ENCODE measurements at places on chromosomes 7 and 10.
A peak's percentile ranks its signal among the peaks of the same experiment; 100 is the strongest.

GRCh38 chr10:27241010-27241651, 534 bp upstream of the ACBD5 start:
- DNase-seq: no peak

GRCh38 chr7:128321044-128321422, 22.7 kb downstream of the RBM28 start:
- DNase-seq: no peak

DNA sequence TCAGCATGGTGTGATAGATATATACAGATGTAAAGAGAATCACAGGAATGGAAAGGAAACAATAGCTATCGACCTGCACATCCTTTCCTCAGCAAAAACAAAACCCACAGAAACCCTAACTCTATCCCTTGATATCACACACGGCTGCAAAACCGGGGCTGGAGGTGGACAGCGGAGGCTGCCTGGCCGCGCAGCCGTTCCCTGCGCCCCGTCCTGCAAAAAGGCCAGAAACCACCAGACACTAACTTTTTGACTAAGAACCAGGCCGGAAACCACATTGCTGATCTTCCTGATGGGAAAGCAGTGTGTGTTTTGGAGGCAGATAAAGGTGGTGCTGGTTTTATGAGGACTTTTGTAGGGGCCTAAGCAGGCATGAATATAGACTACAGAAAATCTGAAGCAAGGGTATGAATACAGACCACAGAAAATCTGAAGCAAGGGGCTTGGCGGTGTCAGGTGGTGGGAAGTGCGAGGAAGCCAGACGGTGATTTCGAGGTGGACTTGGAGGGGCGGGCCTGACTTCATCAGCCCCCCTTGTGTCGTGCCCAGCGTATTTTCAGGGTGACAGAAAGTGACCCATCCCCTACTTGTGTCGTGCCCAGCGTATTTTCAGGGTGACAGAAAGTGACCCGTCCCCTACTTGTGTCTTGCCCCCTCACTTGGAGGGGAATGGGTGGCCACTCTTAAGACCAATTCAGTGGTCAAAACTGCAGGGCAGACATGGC, 123.3 kb downstream of the WDR37 start:
- DNase-seq: no peak

DNA sequence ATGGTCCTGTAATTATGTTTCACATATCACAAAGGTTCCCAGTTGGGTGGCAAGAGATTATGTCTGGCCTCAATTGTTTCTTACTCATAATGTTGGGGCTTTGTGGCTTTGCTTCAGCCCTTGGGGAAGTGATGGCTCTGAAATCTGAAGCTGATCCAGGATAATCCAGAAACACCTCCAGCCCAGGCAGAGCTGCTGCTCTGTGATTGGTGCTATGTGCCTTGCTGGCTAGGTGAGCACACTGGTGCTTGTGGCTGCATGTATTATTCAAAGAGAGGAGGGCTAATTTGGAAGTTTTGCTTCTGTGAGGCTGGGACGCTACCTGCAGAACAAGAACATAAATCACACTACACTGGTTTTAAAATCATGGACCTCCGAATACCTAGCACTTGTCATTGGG, 346.6 kb upstream of the MGMT start:
- DNase-seq: no peak

GRCh38 chr7:45068236-45069023, 20.3 kb downstream of the NACAD start:
- no peak for DNase-seq

DNA sequence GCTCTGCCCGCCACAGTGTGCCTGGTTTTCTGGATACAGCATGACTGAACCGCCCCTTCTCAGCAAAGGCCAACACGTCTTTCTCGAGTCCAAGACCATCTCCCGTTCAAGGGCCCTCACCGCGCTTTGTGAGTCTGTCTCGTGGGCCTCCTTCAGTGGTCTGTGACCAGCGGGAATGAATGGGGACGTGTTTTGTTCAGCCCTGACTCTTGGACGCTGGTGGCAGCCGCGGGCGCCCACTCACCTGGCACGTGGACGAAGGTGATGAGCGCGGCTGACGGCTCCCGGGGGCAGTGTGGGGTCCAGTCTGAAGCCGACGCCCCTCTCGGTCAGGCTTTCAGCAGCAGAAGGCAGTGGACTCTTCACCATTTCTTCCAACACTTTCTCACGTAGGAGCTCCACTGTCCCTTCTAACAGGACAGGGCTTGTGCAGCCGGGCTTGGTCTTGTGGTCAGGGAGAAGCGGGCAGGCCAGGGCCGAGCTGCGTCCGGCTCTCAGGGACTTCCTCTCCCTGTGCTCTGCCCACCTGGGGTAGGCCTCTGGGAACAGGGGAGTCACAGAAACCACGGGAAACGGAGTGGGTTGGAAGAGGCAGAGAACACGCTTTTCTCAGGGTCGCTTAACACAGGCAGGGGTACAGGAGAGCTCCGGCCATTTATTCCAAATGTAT, 30.4 kb downstream of the AMZ1 start:
- DNase-seq: no peak

- DNase-seq: no peak
Measured at GRCh38 chr7:30731581-30731980, 20.4 kb upstream of the INMT start.

- no peak for DNase-seq
Measured at GRCh38 chr7:152523916-152524315, 88.1 kb upstream of the KMT2C start.

- DNase-seq: peak; percentile 13
Measured at GRCh38 chr10:52818019-52818418, 45.4 kb upstream of the MBL2 start.

GRCh38 chr10:127243490-127244272, 47.3 kb upstream of the INSYN2A start:
- DNase-seq: no peak

DNA sequence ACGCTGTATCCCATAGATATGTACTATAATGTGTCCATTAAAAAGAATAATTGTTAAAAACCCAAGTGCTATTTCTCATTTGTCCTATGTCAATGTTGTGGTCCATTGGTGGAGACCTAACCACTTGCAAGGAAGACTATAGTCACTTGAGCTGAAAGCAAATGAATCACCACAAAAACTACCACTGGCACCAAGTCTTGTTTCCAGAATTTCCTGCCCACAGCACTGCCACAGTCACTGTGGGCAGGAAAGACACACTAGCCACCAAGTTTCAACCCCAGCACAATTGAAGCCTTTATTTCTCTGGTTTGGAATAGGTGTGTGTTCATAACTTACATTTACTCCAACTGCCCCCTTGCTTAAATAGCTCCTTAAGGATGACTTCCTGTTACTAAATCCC, 12.4 kb downstream of the DIP2C start:
- DNase-seq: no peak

- DNase-seq: no peak
Measured at GRCh38 chr7:139367438-139368155, 7.9 kb downstream of the LUC7L2 start.

DNA sequence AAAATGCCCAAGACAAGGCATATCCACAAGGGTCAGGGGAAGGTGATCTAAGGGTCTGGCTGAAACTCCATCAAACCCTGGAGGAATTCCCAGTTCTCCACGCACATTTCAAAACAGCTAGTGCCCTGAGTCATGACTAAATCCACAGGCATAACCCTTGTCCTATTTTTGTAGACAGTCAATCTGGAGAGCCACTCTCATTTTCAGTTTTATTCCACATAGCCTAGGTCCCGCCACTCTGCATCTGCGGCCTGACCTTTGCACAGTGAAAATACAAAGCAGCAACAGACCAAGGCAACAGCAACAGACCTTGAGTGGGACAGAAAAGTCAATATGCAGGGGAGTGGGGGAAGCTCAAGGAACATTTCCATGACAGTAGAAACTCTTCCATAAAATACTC, 201.4 kb upstream of the NPVF start:
- DNase-seq: no peak

DNA sequence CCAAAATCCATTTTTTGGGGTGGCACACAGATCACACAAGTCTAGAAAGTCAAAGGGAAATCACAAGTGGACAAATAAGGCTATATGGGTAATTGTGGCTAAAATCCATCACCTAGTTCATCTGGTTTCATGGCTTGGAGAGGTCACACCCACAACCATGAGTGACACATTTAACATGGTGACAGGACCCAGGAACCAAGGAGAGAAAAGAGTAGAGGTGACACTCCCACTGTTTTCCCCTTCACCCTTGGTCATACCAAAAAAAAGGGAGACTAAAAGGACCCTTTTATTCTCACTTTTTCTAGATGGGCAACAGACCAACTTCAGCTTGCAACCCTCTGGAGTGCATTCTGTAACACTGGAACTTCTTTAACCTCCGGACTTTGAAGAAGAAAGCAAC, 46.2 kb upstream of the ZNF107 start:
- DNase-seq: no peak

GRCh38 chr7:34015651-34016050, 110.3 kb downstream of the BMPER start:
- DNase-seq: no peak

- no peak for DNase-seq
Measured at GRCh38 chr7:5780801-5781496, 514 bp downstream of the RNF216 start.

- no peak for DNase-seq
Measured at GRCh38 chr7:24981171-24981951, 1.4 kb upstream of the OSBPL3 start.

DNA sequence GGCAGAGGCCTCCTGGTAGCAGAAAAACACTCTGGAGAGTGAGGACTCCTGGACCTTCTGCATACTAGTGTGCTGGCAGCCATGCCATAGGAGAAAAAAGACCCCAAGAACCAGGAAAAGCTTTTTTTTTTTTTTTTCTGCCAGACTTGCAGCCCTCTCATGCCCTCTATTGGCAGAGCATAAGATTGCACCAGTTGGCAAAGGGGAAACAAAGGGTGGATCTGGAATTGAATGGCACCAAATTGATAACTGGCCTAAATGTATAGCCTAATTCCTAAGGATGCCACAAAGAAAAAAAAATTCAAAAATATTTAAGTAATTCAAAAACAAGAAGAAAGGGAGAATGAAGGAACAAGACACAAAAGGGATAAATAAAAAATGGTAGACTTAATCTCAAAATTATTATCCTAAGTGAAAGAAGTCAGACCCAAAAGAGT, 112.5 kb upstream of the GHITM start:
- DNase-seq: no peak

DNA sequence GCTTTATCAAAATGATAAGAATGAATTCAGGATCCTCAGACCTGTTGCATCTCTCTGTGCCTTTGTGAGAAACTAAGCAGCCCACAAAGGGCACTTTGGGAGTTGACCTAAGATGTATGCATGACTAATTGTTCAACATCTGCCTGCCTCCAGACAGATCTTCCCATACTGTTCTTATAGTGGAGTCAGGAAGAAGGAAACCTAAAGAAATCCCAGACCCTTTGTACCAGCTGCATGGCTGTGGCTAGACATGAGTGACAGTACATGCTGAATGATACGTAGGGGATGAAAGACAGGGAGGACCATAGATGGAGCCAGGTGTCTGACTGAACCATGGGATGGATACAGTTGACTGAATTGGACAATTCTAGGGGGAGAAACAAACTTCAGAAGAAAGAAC, 148.7 kb upstream of the PCGF5 start:
- no peak for DNase-seq

DNA sequence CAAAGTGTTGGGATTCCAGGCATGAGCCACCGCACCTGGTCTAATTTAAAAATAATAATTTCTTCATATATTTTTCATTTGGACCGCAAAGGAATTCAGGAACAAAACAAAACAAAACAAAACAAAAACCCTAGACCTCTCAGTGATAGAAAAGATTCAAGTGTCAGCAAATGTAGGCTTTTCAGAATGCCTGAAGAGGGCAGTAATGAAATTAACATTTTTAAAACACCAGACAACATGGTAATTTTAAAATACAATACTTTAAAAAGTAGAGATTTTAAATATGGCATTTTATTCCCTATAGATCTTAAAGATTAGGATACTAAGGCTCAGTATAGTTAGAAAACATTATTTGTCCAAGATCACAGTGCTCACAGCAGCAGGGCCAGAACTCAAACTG, 36.6 kb downstream of the DNMBP start:
- DNase-seq: no peak

DNA sequence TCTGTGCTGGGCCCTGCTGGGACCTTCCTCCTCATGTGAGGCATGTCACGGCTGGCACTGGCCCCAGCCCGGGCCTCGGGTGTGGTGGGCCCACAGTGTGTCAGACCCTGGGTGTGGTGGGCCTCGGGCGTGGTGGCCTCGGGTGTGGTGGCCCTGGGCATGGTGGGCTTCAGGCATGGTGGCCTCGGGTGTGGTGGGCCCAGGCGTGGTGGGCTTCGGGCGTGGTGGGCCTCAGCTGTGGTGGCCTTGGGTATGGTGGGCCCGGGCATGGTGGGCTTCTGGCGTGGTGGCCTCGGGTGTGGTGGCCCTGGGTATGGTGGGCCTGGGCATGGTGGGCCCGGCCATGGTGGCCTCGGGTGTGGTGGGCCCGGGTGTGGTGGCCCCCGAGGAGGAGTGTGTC, 40.4 kb downstream of the NKX6-2 start:
- DNase-seq: no peak

DNA sequence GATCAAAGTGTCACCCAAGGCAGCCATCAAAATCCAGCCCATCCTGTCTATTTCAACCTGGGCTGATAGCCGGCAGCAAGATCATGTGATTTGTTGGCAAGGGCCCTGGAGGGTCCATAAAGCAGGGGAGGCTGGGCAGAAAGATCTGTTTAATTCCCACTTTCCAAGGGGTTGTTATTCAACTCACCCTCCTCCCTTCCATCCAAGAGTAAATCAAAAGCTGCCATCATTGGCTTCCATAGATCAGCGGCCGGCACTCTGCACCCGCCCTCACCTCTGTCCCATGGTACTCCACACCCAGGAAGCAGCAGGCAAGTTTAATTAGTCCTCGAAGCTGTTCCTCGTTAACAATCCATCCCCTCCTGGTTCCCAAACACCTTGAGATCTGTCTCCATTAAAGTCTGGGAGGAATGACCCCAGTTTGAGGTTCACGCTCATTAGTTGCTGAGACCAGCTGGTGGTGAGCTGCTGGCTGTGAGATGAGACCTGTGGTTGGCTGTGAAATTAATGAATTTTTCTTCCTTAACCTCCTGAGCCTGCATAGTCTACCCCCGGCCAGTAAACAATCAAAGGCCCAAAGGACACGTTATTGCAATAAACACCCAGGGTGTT, 120.6 kb upstream of the CHST15 start:
- no peak for DNase-seq

GRCh38 chr10:124636271-124636995, 107.7 kb downstream of the FAM53B start:
- DNase-seq: no peak

DNA sequence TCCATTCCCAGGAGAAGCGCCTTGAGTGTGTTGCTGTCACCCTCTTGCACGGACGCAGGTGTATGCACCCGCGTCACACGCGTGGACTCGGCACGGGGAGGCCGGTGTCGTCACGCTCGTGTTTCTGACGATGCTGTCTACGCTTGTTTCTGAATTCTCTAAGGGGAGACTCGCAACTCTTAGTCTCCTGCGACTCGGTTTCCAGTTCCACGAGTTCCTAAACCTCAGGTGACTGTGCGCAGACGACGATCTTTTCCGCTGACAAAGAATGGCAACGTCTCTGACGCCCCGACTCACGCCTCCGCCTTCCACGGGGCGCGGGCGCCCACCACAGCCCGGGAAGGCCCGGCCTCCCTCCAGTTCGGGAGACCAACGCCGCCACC, 579 bp downstream of the IDI1 start:
- no peak for DNase-seq

GRCh38 chr10:24502006-24502405, 221.7 kb downstream of the ARHGAP21 start:
- no peak for DNase-seq

GRCh38 chr10:30775779-30776591, 146.4 kb upstream of the LYZL2 start:
- DNase-seq: no peak
